ENCODE measurements at places on chromosomes 1 and 21.

GRCh38 chr1:93744299-93744988 is 62.8 kb upstream of the BCAR3 start:
- DNase-seq = no peak

- no peak for DNase-seq
Observed at GRCh38 chr1:150053926-150054325, 13.7 kb upstream of the VPS45 start.

- peak; percentile 15 for DNase-seq
Observed at GRCh38 chr1:101697072-101697471, 299.7 kb downstream of the OLFM3 start.

DNA sequence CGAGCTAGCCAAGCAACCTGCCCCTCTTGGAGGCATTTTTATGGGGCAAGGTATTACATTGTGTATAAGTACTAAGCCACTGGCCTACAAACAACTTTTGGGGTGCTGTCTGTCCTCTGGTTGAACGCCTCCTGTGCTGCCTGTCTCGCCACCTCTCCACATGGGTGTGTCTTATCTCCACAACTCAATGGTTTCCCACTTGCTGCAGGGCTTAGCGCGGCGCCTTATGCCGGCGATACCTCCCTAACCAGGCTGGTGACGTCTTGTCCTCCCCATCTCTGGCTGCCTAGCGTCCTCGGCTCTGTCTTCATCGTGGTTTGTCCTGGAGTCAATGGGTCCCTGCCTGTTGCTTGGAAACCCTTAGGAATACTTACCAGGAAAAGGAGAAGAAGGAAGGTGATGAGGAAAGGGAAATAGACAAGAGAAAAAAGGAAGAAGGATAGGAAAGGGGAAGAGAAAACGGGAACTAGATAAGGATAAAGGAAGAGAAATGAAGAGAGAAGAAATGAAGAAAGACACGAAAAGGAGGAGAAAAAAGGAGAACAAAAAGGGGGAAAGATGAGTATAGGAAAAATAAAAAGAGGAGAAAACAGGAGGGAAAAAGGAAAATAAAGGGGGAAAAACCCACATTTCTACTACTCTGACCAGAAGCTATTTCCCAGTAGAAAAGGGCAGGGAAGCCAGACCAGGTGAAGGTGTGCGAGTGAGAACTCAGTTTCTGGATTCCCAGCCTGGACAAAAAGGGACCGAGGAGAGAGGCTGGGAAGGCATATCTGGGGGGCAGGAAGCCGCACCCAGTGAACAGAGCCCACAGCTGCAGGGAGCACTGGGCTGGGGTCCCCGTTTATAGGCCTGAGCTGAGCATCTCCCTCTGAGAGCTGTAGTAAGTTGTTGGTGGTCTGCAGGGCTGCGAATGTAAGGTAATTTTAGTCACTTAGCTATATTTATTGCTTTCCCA is 86.2 kb downstream of the CLIC6 start:
- no peak for DNase-seq

DNA sequence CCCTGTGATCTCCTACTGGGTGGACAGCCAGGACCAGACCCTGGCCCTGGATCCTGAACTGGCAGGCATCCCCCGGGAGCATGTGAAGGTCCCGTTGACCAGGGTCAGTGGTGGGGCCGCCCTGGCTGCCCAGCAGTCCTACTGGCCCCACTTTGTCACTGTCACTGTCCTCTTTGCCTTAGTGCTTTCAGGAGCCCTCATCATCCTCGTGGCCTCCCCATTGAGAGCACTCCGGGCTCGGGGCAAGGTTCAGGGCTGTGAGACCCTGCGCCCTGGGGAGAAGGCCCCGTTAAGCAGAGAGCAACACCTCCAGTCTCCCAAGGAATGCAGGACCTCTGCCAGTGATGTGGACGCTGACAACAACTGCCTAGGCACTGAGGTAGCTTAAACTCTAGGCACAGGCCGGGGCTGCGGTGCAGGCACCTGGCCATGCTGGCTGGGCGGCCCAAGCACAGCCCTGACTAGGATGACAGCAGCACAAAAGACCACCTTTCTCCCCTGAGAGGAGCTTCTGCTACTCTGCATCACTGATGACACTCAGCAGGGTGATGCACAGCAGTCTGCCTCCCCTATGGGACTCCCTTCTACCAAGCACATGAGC is 17.2 kb upstream of the SLC25A44 start:
- DNase-seq = no peak

DNA sequence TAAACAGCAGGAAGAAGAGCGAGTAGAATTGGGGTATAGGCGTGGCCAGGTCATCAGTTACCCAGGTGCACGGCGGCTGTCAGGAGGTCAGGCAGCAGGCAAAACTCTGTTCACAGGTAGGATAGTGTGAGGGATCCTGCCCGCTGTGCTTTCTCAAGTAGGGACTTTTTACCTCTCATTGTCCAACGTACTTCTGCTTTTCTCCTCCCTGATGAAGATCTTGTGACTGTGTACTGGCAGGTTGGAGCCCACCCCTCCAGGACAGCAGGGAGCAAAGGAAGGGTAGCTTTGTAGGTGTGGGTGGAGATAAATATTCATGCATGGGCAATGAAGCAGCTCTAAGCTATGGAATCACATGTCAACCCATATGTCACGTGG is 373.5 kb downstream of the KIF26B start:
- DNase-seq = no peak

DNA sequence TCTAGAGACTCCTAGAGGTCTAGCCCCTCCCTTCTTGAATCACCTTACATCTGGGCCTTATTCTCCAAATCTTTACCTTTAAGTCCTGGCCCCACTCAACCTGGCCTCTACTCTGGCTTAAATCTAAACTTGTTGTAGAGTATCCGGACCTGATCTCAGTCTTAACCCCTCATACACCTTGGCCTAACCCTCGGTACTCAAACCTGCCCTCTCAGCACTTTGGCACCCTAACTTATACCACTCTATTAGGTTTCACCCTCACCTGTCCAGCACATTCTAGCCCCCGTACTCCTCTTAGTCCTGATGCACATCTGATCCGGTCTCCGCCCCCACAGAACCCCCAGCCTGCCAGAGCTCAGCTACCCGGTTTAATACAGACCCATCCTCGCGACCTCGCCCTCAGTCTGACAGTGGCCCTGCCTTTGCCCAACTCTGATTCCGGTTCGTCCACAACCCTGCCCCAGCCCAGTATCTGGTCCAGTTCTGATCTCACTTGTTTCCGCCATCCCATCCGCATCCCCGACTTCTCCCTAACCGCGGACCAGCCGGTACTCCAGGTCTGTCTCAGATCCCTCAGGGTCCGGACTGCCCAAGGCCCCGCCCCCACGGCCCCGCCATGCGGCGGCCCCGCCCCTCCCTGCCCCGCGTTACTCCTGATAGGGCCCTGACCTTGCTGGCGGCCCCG is 1.5 kb downstream of the TRIM62 start:
- DNase-seq = peak; percentile 95

DNA sequence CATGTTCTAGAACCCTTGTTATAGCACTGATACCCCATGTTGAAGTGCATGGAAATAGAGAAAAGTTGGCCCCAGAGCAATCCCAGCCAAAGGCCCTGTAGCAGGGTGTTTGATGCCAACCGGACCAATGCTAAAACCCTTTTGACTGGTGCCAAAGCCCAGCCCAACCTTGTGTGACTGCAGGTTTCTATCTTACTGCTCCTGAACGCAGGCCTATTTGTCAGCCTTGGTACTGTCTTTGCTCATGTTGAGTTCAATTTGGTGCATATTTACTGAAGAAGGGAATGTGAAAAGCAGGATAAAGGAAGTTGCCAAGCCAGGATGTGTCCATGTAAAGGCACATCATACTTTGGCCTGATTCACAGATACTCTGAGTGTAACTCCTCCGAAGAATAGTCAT is 51.7 kb upstream of the NFASC start:
- no peak for DNase-seq

DNA sequence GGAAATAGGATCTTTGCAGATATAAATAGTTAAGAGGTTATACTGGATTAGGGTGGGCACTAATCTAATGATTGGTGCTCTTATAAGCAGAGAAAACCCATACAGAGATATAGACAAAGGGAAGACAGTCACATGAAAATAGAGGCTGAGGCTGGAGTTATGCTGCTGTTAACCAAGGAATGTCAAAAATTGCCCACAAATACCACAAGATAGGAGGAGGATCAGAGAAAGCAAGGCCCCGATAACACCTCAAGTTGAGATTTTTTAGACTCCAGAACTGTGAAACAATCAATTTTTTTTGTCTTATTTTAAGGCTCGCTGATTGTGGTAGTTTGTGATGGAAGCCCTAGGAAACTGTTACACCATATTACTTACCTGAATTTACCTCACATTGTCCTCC is 513.2 kb downstream of the COL11A1 start:
- DNase-seq = no peak

GRCh38 chr1:61289232-61290098 is 207.1 kb downstream of the NFIA start:
- DNase-seq = no peak

- DNase-seq = no peak
Observed at GRCh38 chr1:116297495-116298212, 75.4 kb upstream of the ATP1A1 start.

- no peak for DNase-seq
Observed at GRCh38 chr1:6499296-6499695, 7.8 kb upstream of the PLEKHG5 start.

DNA sequence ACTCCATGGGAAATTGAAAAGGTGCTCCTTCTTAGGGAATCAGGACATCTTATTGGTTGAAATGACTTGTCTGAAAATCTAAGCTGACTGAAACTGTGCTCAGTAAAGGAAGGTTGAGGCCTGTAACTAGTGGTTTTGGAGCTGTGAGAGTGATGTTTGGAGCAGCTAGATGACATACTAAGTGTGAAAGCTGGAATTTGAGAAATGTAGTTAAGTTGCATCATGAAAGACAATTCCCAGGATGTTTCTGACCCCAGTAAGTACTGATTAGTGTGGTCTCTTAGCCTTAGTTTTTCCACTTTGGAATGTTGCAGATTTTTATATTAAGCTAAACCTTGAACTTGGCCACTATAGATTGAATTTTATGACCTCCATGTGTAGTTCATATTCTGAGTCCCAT is 154.9 kb downstream of the PAPPA2 start:
- no peak for DNase-seq

All from adipocyte (in vitro differentiated cells).